Stimulated activated CD4-positive, alpha-beta T cell treated with anti-CD3 and anti-CD28 coated beads, TNF-alpha, amount 100 ng/mL, for 24 hours (primary cell): ENCODE measurements at places on chromosomes 12 and 14.

- DNase-seq = no peak
Measured at GRCh38 chr14:20624495-20625070, 16.9 kb downstream of the OR6S1 start.

DNA sequence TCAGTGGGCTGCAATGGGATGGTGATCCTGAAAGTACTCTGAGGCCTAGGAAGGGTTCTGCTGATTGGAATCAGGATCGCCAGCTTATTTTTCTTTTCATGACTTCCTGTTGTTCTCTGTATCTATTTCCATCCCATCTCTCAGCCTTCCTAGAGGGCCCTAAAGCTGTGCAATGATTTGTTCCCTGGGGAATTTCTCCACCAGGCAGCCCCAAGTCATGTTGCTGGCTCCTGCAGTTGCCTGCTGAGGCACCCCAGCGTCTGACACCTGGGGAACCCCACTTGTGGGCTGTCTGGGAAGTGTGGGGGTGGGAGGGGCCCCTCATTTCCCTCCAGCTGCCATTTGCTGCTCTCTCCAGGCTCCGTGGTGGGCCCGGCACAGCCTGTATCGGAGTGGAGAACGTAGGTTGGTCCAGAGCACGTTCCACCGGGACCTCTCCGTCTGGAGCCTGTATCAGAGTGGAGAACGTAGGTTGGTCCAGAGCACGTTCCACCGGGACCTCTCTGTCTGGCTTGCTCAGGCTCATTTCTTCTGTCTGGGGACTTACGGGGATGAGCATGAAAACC lies 138.3 kb downstream of the TSPAN9 start:
- no peak for DNase-seq

GRCh38 chr12:95836630-95837239 lies 22.0 kb upstream of the SNRPF start:
- no peak for DNase-seq

- DNase-seq = no peak
Measured at GRCh38 chr14:90443161-90444076, 46.6 kb downstream of the CALM1 start.

DNA sequence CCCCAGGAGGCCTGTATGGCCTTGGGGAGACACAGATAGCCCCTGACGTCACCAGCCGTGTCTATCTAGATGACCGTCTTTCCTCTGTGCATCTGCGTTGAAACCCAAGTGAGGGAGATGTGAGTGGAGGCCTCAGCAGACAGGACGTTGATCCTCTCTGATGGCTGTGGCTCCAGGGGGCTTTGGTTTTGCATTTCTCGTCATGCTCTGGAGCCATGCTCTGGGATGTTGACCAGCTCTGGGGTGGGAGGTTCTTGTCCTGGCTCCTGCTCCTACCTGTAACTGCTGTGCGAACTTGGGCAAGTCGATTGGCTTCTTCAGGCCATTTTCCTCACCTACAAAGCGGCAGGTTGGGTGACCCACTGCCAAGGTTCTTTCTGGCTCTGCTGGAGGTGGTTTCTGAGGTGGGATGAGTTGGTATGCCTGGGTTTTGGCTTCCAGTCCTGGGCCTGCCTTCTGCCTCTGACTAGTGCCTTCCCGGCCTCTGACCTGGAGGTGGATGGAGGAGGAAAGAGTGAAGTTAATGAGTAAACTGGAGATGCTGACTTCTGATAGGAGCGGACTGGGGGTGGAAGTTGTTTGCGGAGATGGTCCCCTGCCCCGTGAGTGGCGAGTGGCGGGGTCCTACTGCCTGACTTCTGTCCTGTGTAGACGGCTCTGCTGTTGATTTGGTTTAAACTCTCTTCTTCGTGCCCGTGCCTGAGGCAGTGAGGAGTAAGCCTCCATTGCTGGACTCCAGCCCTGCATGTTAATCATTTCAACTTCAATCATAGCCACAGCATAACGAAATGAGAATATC lies 8.4 kb downstream of the TSPAN9 start:
- no peak for DNase-seq

DNA sequence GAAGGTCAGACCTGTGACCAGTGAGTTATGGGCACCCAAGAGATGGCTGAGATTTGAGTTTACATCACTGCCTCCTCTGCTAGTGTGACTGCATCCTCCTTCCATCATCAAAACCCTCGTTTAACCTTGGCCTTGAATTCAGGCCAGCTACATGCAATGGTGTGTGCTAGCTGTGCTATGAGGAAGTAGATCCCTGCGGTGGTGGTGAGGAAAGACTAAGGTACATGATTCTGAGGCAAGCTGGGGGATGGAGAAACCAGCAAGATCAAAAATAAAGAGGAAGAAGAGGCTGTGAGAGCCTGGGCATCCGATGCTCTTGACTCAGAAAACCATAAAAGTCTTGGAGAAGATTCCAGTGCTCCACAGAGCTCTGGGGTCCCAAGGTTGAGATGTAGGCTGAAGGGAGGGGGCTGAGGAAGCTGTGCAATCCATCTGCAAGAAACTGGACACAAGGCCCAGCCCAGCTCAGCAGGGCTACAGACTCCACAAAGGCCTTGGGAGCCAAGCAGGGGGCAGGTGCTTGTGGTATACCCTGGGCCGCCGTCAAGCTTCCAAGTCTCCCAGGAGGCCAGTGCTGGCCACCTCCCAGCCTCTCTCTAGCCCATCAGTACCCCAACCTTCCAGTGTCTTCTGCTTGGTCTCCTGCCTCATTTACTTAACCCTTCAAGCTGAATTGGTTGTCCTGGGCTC lies 774.8 kb downstream of the VRK1 start:
- DNase-seq = no peak

- DNase-seq = no peak
Measured at GRCh38 chr12:131673888-131674257, 37.0 kb upstream of the SFSWAP start.

DNA sequence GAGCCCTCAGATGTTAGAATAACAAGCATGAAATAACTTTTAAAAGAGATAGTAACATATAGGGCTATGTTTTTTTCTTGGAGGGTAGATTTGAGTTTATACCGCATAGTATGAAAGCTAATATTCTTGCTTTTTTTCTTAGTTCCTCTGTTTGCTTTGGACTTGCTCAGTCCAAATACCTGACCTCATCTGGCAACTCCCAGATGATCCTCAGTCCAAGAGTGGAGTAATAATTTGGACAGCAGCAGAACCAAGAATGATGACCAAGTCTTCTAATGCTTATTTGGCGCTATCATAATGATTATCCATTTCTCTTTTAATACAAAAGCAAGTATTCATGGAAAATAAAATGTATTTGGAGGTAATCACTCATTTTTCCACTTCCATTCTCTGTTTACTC lies 45.6 kb downstream of the GUCY2C start:
- DNase-seq = no peak

DNA sequence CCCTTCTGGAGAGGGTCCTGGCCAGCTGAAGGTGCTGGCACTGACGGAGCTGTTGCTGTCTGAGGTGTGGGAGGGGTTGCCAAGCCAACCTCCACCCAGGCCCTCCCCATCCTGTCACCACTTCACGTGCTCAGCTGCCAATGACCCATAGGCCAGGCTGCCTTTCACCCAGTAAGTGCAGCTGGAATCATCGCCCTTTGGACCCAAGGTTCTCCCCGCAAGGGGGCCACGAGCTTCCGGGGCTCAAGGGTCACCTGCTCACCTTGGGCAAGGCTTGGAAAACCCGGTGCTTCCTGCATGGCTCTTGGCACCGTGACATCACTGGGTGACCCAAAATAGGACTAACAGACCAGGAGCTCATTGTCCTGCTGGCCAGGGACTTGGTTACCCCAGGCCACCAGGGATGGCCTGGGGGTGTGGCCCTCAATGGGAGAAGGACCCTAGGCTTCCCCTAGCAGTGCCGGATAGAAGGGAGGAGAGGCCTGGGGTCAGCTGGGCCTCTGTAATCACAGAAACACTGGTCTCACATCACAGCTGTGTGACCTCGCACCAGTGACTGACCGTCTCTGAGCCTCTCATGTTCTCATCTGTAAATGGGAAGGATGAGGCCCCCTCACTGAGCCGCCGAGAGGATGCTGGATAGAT lies 51.3 kb downstream of the CCDC85C start:
- no peak for DNase-seq

GRCh38 chr14:73889376-73889775 lies 2.7 kb downstream of the ZNF410 start:
- no peak for DNase-seq

DNA sequence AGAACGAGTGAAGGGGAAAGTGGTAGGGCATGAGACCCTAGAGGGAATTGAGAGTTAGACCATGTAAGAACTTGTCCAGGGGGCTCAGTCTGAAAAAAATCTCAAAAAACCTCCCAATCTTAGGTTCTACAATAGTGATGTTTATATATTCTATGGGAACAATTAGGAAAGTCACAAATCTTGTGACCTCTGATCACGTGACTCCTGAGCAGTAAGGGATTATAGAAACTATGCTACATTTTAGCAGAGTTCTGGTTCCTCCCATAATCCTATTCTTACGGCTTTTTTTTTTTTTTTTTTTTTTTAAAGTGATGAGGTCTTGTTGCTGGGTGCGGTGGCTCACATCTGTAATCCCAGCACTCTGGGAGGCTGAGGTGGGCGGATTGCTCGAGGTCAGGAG lies 5.8 kb downstream of the ADCK1 start:
- no peak for DNase-seq

DNA sequence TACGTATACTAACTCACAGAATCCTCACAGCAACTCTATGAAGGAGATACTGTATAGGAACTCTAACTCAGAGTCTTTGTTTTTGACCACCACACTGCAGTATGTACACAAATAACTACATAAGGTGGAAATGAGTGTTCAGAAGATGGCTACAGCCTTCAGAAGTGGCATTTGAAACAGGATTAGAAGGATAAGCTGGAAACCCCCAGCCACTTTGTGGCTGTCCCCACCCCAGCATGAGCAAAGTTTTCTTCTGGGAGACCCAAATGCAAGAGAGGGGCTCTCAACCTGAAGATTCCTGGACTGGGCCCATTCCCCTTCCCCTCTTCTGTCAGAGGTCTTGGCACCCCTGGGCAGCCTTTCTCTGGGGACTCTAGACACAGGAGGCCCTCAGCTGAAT lies 43.2 kb upstream of the PNMA1 start:
- DNase-seq = no peak

DNA sequence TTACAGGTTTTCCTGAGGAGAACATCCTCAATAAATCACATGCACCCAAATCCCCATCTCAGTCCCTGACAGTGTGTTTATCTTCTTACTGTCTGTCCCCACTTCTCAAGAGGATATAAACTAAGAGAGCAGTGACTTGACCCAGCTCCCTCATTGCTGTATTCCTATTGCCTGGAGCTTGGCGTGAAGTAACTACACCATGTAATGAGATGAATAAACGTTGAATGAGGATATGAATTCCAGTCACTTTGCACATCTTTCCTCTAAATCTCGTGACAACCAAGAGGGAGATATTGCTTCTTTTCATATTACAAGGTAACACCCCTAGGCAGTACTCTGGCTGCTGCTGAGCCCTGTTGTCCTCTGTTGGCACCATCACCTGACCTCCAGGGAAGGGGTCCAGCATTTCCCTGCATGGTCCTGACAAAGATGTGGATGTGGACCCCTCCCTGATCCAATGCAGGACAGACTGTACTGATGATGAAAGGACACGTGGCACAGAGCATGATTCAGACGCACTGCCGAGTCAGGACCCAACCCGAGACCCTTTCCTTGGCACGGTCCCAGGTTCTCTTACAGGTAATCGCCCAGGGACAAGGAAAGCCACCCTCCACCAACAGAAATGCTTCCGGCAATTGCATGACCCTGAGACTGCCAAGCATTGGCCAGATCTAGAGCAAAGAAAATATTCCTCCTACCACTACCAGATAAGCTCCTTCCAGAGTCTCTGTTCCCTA lies 47.7 kb upstream of the CPM start:
- no peak for DNase-seq

DNA sequence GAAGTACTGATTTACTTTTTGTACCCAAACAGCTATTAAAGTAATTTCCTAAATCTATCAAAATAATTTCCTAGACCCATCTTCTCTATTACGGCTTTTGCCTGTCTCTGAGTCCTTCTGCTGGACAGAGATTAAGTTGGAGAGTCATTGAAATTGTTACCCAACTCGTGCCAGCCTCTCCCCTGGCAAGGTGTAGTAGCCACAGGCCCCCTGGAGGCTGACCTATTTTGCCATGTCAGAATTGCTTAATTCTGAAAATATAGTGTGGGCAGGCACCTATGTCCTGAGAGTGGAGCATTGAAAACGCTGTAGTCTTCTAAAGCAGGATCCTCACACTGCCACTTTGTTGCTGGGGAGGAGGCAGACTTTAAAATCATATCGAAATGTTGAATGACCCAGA lies 308.2 kb downstream of the GLT1D1 start:
- no peak for DNase-seq
